ENCODE measurements at places on chromosomes 5 and 9. TPM values are rescaled to one million over a fixed set of nuclear protein-coding genes. Genes with fewer than 3 reads are reported as not detected.

Gene INSL6
- not detected for total RNA-seq

Gene TESK1
- 30.9 TPM for total RNA-seq

Gene KCNMB1
- total RNA-seq = not detected

Gene QRFP
- total RNA-seq = not detected

Gene NR6A1
- 1.7 TPM for total RNA-seq

Gene BHMT2
- total RNA-seq = not detected

Gene MCIDAS
- total RNA-seq = 2.1 TPM

Gene IRGM
- 0.08 TPM for total RNA-seq

Gene EMB
- 4.6 TPM for total RNA-seq

Gene NRARP
- 4.1 TPM for total RNA-seq

Gene CDH6
- total RNA-seq = 0.09 TPM

Gene ARPC5L
- 70.5 TPM for total RNA-seq

Gene DAB2IP
- total RNA-seq = 10.8 TPM

Gene PCDHGB7
- 0.05 TPM for total RNA-seq

Gene MARCOL
- total RNA-seq = not detected

Gene DOCK8
- total RNA-seq = 0.23 TPM

Measured in A549 treated with CORT108297 at 1 μM for 4 hours (cell line).